Right renal pelvis (tissue), 4 donors: ENCODE measurements at places on chromosomes 12 and 14.
A peak's percentile ranks its signal among the peaks of the same experiment; 100 is the strongest.

- no peak for DNase-seq
Observed at GRCh38 chr12:124720004-124720680, 143.5 kb downstream of the SCARB1 start.

- DNase-seq = no peak
Observed at GRCh38 chr14:23572836-23573235, 5.2 kb upstream of the AP1G2 start.

- DNase-seq = no peak
Observed at GRCh38 chr12:125418902-125419564, 353.8 kb downstream of the AACS start.

GRCh38 chr12:90060031-90060430, 351.4 kb upstream of the ATP2B1 start:
- DNase-seq = no peak

- DNase-seq = no peak
Observed at GRCh38 chr12:93484315-93484981, 17.1 kb downstream of the MRPL42 start.

- no peak for DNase-seq
Observed at GRCh38 chr12:27682534-27682933, 13.7 kb upstream of the REP15 start.

DNA sequence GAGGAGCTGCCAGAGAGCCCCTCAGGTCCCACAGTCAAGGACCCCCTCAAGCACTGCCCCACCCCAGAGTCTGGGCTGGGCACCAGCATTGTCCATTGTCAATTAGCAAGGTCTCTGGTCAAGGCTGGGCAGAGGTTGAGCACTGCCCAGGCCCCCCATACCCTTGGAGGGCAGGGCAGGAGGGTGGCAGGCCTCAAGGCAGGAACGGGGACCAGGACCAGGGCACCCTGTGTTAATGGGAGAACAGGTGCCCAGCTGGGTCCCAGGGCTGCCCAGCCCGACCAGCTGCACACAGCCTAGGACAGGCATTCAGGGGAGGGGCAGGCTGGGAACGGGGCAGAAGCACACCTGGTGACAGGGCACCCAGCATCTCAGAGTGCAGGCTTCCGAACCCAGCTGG, 18.4 kb downstream of the SIVA1 start:
- DNase-seq = no peak

GRCh38 chr14:34069854-34070582, 119.1 kb upstream of the EGLN3 start:
- DNase-seq = no peak

- DNase-seq = no peak
Observed at GRCh38 chr14:52693532-52693931, 1.8 kb downstream of the ERO1A start.

GRCh38 chr12:52496054-52496453, 3.0 kb upstream of the KRT6A start:
- DNase-seq = no peak

GRCh38 chr14:85223667-85224066, 306.3 kb upstream of the FLRT2 start:
- no peak for DNase-seq

DNA sequence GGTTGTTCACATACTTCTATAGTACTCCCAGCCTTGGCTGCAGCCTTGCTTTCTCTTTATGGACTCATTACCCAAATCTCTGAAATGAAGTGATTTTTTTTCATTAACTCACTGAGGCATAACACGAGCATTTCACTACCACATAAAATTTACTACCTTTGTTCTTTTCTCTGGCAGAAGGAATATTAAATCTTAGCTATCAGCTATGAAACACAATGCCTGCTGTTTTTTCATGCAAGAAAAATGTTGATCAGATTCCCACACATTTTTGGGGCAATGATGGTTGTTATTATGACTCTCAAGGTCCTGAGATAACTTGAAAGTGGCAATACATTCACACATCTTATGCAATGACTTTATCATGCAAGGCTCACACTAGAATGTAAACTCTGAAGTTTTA, 225.3 kb upstream of the ATP2B1 start:
- no peak for DNase-seq

DNA sequence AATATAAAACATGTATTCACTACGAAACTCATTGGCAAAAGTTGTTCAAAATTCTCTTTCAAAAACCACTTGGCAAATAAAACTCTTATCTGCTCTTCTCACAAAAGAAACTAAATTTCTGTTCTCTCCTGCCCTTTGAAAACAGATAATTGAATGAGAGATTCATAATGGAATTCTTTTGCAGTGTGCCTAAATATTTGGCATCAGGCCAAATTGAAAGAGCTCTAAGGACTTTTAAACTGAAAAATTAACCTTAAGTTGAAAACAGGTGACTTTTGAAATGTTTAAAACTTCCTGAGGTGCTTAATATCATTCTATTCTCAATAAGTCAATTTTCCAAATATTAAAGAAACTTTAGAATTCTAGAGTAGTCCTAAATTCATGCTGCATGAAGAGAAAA, 136.4 kb downstream of the FSCB start:
- DNase-seq = no peak

- DNase-seq = no peak
Observed at GRCh38 chr12:75086091-75087038, 123.3 kb downstream of the KCNC2 start.

DNA sequence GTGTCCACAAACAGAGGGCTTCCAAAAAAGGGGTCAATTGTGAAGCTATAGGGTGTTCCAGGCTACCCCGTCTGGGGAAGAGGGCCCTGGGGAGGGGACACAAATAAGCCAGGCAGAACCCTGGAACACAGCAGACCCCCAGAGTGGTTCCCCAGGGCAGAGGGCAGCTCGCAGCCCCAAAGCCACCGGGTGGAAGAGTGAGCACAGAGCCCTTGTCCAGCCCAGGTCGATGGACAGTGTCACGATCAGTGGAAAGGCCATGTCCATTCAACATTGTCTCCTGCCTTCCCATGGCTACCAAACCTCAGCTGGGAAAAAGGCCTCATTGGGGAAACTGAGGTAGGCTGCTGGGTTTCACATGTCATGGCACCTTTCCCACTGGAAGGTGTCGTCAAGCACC, 131.4 kb downstream of the DICER1 start:
- DNase-seq = no peak

- no peak for DNase-seq
Observed at GRCh38 chr12:64760808-64761573, 1.8 kb upstream of the GNS start.

- DNase-seq = peak; percentile 26
Observed at GRCh38 chr12:89645434-89645833, 63.2 kb downstream of the ATP2B1 start.

- DNase-seq = no peak
Observed at GRCh38 chr14:99116741-99117295, 155.2 kb downstream of the BCL11B start.

GRCh38 chr14:102982852-102983470, 60.5 kb downstream of the AMN start:
- DNase-seq = no peak

GRCh38 chr12:118358612-118359540, 13.8 kb downstream of the TAOK3 start:
- DNase-seq = no peak

- no peak for DNase-seq
Observed at GRCh38 chr14:67385618-67386017, 25.5 kb downstream of the EIF2S1 start.

DNA sequence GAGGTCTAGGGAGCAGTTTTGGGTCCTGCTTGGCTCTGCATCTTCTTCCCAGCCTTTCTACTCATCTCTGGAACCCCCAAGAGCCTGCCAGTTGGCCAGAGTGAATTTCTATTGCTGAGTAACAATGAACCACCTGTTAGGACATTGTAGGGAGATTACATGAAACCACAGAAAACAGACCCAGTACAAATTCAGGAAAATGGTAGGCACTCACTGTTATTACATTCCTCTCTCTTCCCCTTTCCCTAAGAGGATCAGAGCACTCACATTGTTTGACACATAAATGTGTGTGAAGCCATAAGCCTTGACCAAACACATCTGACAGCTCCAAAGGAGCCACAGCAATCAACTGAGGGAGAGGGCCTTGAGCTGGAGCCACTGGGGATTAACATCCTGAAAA, 216.1 kb downstream of the TMEM132D start:
- no peak for DNase-seq

DNA sequence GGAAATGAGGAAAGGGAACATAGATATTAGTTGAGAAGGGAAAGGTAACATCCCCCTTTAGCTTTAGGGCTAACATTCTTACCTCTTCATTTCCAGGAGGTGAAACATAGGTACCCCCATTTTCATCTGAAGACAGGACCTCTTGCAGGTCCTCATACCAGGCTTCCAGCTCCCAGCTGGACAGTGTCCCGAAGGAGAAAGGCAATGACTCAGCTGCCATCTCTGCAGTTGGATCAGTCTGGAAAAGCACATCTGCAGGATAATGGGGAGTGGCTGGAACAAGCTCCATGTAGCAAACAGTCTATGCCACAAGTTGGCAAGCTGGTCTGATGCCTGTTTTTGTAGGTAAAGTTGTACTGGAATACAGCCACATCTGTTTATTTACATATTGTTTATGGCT, 3.1 kb downstream of the DDIT3 start:
- DNase-seq = no peak

- no peak for DNase-seq
Observed at GRCh38 chr14:105817971-105818711, 291.8 kb downstream of the TMEM121 start.

DNA sequence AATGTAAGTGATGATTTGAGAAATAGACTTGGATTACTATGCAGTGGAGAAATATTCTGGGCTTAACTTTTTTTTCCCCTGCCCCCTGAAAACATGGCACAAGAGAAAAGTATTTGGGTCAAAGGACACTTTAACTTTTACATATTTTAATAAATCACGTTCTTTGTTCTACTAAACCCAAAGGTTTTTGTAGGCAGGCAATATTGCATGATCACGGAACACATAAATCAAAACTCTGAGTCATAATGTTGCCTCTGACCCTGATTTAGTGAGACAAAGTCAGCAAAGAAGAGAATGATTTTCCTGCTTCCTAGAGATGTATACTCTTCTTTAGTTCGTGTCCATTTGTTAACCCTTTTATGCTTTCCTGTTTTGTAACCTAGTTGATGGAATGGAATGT, 38.0 kb downstream of the ABCD2 start:
- DNase-seq = no peak
